ENCODE measurements at places on chromosomes 2 and 18. TPM values are rescaled to one million over a fixed set of nuclear protein-coding genes. Genes with fewer than 3 reads are reported as not detected.

DNA sequence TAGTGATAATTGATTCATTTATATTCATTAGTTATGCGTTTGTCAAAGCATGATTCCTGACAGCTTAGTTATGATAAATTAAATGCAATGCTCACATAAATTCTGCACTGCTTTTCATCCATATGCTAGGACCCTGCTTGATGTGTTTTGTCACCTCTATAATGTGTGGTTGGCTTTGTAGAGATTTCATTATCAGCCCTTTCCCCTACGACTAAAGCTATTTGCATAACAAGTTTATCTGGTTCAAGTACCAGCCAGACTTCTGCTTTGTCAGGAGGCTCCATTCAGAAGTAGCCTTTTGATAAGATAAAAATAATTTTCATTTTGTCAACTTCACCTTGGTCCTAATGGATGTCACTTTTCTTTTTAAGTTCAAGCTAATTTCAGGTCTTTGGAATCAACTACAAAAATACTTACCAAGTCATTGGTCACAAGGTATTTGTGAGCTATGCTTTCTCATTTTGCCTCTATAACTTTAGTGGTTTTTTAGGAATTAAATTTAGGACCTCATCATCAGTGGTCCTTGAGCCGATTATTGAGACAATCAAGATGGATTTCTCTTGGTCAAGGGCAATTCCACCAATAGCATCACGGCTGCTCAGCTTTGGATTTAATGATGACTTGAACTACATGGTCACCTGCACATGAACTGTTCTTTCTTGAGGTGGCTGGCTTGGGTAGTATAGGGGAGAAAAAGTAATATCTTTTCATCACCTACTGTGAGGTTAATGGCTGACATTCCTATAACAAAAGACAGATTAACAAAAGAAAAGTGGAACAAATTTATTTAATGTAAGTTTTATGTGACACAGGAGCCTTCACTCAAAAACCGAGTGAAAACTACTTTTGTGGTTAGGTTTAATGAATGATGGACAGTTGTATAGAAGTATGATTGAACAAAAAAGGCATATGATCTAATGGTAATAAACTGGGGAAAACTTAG is 162.1 kb downstream of the MYO3B start:
- no peak for DNase-seq

GRCh38 chr2:192002418-192002817 is 155.5 kb upstream of the CAVIN2 start:
- no peak for DNase-seq

GRCh38 chr18:70288851-70289328 is at the start of gene SOCS6:
TSS of gene SOCS6 (plus strand) at chr18:70289045. CDS start at chr18:70324669, 35,624 bp downstream.
- peak; percentile 49 for DNase-seq

- DNase-seq = no peak
Observed at GRCh38 chr2:18477293-18477692, 83.2 kb downstream of the RDH14 start.

DNA sequence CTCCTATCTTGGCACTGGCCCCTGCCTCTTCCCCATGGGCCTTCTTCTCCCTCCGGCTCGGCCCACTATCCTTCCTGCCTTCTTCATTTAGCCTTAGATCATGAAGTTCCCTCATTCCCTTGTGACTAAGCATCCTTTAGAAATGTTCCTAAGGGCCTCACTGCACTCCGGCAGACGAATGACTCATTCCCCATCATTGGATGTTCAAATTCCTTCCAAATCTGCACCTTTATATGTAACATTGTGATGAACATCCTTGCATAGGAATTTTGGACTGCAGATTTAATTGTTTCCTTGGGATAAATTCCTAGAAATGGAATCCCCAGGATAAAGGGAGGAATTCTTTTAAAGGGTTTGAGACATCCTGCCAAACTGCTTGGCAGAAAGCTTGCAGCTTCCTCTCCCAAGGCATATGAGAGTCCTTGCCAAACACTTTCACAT is 19.0 kb downstream of the CRACDL start:
- DNase-seq = no peak

PCARE gene
- polyA plus RNA-seq = not detected

SLC9A2 gene
- not detected for polyA plus RNA-seq

DNA sequence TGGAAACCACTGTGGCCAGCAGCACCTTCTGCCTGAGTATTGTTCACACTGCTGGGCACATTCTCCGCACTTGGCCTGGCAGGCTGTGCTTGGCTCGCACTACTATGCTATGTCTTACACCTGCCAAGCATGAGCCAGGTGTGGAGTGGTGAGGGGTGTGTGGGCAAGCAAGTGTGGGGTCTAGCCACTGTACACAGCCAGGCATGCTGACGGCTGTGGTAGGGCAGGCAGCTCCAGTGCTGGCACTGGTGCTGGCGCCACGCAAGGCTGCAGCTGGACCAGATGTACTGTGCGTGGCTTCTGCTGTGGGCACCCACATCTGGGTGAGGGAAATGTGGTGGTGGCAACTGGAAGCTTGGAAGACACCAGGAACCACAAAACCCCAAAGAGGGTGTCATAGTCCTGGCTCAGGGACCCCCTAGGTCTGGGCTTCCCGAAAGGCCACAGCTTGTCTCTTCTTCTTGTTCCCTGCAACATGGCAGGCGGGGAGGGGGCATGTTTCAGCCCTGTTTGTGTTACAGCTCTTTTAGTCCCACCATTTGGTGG is 101.5 kb downstream of the ALMS1 start:
- no peak for DNase-seq

- no peak for DNase-seq
Observed at GRCh38 chr2:95166065-95166763, 605 bp downstream of the ZNF2 start.

- no peak for DNase-seq
Observed at GRCh38 chr2:187976259-187976985, 315.3 kb upstream of the GULP1 start.

- no peak for DNase-seq
Observed at GRCh38 chr2:101473911-101474701, 806 bp downstream of the RFX8 start.

CNGA3 gene
- not detected for polyA plus RNA-seq

GRCh38 chr18:52391810-52392559 is 52.0 kb downstream of the DCC start:
- no peak for DNase-seq

ITGAV gene
- 3.3 TPM for polyA plus RNA-seq

SCYGR2 gene
- polyA plus RNA-seq = not detected

GRCh38 chr2:232668805-232669444 is 28.2 kb upstream of the GIGYF2 start:
- no peak for DNase-seq

All from immature natural killer cell (primary cell).